Cerebellum (tissue), 4 donors: ENCODE measurements at places on chromosomes 7 and 10.

DNA sequence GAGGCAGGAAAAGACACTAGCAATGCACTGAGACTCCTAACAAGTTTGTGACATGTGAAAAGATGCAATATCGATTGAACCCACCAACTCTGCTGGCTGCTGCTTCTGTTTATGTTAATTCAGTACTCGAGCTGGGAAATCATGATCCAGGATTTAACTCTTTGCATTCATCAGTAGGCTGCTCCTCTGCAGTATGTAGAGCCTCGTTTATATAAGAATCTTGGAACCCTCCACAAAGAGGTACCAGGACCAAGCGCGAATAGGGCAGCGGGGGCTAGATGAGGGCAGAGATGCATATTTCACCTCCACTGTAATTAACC, 7.8 kb downstream of the PRKAG2 start:
- DNase-seq: no peak

- DNase-seq: no peak
These were observed 786.9 kb upstream of the IGFBP3 start for GRCh38 chr7:46707973-46708372.

- no peak for DNase-seq
These were observed 20.9 kb upstream of the HELLS start for GRCh38 chr10:94524711-94525110.

DNA sequence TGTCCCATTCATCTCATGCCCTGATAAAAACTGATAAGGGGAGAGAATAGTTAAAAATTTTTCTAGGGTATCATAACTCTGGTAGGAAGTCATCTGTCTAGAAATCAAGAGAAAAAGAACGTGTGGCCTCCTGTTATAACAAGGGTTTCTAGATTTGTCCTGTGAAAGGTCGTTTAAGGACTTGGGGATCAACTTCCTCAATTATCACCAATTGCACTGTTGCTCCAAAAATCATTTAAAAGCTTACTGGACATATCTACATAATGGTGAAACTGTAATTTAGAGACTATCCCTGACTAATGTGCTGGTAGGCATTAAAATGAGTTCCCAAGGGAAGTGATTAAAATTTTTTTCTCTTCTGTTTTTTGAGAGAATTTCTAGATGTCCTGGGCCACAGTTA, 58.2 kb downstream of the GPR141 start:
- DNase-seq: no peak
